ENCODE measurements at places on chromosomes 11 and 22. TPM values are rescaled to one million over a fixed set of nuclear protein-coding genes. Genes with fewer than 3 reads are reported as not detected.

CST6 gene
- not detected for total RNA-seq

RAB38 gene
- 0.64 TPM for total RNA-seq

CD3E gene
- total RNA-seq: not detected

CHADL gene
- total RNA-seq: 0.64 TPM

SULT4A1 gene
- total RNA-seq: not detected

CHRDL2 gene
- not detected for total RNA-seq

PKNOX2 gene
- total RNA-seq: 2.9 TPM

TIMP3 gene
- 924 TPM for total RNA-seq

IGLL1 gene
- total RNA-seq: not detected

EIF4G2 gene
- total RNA-seq: 1,093 TPM

NECTIN1 gene
- total RNA-seq: 4.8 TPM

SLN gene
- not detected for total RNA-seq

YPEL4 gene
- 0.43 TPM for total RNA-seq

SOX10 gene
- total RNA-seq: not detected

SCGB1D2 gene
- not detected for total RNA-seq
